Type B pancreatic cell (in vitro differentiated cells): ENCODE measurements at places on chromosomes 7 and 10.

GRCh38 chr10:126373972-126374371 is 14.3 kb downstream of the ADAM12 start:
- no peak for DNase-seq

DNA sequence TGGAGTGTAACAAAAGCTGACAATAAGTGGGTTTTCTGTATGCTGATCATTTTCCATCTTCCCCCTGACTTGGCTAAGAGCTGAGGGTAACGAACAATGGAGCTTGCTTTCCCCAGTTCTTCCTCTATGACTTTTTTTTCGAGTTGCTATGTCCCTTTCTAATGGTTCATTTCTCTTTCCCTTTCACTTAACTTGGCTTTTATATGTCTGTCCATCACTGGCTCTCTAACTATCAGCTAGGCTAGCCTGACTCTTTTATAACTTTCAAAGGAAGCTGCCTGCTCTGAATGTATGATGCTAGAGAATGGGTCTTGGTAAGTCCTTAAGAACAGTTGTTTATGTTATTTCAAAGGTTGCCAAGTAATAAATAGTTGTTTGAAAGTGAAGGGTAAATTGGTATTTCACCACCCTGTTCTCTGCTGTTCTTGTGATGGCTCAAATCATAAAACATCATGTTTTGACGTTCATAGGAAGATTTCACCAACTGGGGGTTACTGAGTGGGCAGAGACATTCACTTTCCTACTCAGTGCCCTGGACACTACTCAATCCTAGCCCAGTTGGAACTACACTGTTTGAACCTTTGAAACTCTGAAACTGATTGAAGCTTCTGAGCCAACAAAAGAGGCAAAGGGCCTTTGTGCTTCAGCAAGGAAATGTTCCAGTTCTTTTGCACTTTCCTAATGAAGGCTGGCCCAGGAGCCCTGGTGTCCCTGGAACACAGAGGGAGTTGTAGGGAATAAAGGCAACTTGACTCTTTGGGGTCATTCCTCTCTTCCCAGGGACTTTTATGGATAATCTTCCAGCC is 85.4 kb upstream of the PHYHIPL start:
- no peak for DNase-seq

DNA sequence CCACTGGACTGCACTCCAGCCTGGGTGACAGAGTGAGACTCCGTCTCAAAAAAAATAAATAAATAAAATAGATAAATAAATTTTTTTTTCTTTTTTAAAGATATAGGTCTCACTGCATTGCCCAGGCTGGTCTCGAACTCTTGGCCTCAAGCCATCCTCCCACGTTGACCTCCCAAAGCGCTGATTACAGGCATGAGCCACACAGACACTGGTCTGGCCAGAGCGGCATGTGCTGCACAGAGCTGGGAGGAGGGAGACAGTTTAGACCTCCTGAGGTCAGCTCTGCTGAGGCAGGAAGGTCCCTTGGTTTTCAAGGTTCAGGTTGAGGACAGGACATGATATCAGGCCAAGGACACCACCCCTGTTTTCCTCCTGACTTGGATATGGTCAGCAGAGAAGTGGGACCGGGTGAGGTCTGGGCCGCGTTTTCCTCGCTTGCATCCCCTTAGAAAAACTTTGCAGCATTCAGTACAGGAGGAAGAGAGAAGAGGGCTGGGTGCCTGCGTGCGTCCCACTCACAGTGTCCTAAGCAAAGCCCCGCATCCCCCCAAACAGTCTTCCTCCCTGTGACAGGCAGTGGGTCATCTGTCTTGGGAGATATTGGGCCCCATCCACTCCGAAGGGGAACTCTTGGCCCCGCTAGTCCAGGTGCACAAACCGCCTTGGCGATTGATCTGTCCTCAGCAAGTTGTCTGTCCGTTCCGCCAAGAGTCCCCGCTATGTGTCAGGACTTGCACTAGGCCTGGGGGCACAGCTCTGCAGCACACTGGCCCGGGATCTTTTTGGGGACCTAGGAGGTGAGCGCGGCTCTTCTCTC is 56.1 kb downstream of the ZNF727 start:
- DNase-seq = peak; percentile 31

GRCh38 chr10:45463244-45464116 is 89.5 kb downstream of the ALOX5 start:
- DNase-seq = no peak

DNA sequence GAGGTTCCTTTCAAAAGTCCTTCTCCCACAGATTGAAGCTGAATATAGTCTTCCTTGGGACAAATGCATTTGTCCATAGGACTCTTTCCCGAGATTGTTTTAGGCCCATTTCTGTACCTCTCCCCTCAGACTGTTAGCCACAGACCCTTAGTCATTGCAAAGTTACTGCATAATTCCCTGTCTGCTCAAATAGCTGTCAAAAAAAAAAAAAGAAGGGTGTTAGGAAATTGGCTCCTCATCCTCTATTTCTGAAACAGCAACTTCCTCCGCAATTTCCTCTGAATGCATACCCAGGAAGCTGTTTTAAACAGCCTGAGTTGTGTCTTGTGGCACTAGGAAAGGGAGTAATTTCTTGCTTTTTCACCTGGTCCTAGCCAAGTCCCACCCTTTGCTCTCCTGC is 5.4 kb downstream of the LRRC4 start:
- DNase-seq = no peak

- DNase-seq = peak; percentile 45
These were observed 18.5 kb upstream of the ANTXRL start for GRCh38 chr10:46268076-46268881.

- no peak for DNase-seq
These were observed 19.7 kb upstream of the GOT1 start for GRCh38 chr10:99450156-99450555.

DNA sequence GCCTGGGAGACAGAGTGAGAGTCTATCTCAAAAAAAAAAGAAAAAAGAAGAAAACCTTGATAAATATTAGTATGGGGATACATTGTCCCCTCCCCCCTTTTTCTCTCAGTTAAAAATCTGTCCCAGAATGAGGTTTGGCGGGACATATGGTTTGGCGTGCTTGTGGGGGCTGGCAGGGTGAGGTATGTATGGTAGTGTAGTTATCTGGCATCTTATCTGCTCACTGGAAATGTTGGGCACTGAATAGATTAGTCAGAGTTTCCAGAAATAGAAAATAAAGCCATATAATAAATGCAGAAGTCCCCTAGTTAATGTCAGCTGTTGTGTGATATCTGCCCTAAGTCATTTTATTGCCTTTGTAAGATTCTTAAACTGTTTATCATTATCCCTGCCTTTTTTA is 397.5 kb upstream of the GALNT17 start:
- no peak for DNase-seq

DNA sequence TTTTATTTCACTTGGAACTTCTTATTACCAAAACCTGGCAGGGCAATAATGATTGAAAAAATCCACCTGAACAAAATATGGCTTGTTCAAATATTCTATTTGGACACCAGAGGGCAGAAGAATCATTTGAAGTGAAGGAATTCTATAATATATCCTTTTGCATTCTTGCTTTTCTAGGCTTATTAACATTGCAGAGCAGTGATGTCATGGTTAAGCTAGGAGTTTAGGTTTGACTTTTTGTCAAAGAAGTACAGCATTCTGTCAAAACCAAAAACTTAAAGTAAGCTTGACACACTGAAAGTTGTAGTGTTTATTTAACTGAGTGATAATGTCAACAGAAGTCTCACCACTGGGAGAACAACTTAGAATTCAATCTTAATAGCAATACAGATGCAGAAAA is 156.0 kb downstream of the SEMA3D start:
- DNase-seq = no peak

DNA sequence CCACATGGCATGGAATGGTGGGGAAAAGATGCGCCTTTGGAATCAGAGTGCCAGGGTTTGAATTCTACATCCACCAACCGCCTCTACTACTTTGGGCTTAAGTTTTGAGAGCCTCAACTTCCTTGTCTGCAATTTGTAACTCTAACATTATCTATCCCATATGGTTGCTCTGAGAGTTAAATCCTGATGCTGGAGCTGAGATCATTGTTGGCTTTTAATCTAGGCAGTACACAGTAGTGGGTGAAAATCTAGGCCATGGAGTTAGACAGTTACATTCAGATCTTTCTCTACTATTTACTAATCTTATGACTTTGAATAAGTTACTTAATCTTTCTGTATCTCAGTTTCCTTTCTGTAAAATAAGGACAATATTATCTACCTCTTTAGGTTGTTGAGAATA is 149.7 kb upstream of the AOAH start:
- no peak for DNase-seq

GRCh38 chr7:84331616-84332015 is 137.0 kb upstream of the SEMA3A start:
- DNase-seq = no peak

GRCh38 chr7:116630357-116630756 is 41.6 kb upstream of the MET start:
- DNase-seq = no peak

DNA sequence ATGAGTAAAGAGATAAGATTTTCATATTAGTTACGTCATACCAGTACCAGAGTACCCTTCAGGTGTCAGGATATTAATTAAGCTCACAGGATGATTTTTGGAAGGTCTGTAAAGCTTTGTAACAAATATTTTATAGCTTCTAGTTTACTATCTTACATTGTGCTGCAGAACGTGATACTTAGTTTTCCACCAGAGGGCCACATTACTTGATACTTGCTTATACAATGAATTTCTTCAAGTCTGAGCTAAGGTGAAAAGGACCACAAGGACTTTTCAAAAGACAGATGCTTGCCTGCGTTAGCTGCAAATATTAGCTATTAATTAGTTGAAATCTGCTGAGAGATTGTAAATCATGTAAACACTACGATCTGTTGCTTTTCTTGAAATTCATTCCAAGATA is 12.2 kb downstream of the FOXP2 start:
- no peak for DNase-seq

DNA sequence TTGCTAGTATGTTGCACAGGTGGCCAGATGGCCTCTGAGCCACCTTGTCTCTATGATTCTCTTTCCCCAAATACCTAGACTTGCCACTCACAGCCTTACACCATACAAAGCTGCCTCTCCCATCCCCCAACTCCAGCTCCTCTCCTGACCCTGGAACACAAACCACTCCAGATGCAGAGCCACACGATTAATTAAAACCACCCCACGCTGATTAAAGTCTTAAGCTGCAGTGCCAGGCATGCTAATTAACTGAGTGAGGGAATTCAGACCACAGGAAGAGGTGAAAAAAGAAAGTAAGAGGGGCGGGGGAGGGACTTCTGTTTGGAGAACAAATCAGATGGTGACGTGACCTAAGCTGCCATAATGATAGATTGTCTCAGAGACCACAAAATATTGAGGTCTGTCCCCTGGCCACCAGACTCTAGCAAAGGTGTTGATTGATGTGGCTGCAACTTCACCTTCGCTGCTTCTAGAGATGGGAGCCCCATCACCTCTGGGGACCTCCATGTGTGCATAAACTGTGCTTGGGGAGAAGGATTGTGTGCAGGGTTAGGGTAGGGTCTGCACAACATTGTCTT is 331.3 kb downstream of the PLXNA4 start:
- DNase-seq = no peak

DNA sequence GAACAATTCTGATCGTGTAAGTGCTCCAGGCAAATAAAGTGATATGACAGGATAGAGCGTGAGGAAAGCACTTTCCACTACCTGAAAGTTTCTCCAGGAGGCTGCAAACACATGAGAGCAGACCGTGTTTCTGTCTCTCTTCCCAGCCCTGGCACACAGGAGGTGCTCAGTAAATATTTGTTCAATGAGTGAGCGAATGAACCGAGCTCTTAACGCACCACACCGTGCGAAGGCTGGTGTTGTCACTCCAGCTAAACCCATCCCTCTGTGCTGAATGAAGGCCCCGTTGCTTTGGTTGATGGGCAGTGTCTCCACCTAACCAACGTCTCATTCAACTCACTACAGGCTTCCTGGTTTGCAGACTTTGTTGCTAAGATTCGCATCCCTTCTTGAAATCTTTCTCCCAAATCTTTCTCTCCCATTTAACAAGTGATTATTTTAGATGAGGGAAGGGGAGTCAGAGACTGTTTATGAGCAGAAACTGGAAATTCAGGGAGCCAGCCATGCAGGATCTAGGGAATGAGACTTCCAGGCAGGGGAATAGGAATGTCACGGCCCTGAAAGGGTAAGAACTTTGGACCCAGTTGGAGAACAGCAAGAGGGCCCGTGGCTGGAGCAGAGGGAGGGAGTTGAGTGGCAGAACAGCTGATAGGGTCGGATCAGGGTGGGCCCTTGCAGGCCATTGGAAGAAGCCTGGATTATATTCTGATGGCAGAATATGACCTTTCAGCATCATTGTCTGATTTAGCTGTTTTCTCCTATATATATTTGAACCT is 282.6 kb downstream of the CAMK1D start:
- DNase-seq = no peak

DNA sequence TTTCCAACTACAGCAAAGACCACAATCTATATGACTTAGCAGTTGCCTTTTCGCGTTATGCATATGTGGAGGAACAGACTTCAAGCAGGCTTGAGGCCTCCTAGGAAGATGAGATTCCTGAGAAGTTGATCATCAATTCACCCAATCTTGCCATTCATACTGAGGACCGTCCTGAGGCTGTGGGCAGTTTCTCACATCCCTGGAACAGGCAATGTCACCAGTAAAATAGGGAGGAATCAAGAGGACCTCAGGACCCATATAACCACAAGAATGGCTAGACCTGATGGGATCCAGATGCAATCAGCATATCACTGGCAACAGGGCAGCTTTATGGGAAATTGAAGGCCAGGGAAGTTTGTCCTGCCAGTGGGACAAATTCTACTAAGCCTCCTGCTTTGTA is 17.3 kb downstream of the KDM7A start:
- DNase-seq = no peak

DNA sequence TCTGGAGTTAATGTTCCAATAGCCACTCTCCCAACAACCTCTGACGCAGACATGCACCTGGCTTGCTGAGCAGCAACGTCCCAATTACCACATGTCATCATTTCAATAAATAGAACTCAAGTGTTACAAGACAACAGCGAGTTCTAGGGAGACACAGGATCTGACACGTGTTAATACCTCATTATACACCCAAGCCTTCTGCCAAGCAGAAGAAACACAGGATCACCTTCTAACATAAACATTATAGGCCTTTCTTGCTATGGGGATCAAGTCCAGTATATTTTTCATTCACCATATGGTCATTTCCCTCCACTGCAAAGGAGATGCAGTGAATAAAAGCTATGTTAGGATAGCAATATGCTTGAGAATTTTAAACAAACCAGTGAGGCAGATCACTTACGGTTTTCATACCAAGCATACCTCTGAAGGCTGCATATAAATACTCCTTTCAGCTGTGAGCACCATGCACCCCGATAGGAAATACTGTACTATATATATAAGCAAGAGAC is 74.2 kb downstream of the JAZF1 start:
- DNase-seq = no peak
